ENCODE measurements at places on chromosomes 7 and 10.

- DNase-seq, result no peak
Observed at GRCh38 chr10:131676046-131676799, 224.6 kb upstream of the PPP2R2D start.

DNA sequence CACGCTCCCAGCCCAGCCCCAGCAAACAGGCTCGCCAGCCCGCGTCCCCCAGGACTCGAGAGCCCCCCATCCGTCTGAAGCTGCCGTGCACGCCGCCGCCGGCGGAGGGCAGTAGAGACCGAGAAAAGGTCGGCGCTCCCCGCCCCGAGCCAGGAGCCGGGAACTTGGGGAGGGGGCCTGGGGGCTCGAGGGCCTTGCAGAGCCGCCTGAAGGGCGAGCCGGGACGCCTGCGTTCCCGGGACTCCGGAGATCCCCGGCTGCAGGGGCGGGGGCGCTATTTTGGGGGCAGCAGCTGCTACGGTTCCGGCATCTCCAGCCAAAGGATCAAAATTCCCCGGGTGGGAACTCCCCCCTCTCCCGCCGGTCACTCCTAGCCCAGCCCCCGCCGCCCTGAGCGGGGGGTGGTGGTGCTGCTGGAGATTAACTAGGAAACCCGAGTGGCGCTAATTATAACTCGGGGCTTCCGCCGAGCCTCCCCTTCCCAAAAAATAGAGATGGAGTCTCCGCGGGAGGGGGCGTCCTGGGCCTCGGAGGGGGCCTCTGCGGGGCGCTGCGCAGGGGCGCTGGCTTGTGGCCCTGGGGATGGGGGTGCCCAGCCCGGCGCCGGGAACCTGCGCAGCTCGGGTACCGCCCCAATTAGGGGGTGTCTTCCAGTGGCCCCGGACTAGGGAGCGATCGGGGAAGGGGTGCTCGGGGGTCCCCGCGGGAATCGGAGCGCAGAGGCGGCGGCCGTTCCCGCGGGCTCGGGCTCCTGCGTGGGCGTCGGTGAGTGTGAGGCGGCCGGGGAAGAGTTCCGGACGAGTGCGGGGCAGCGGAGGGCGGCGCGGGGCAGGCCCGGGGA lies 608 bp downstream of the ACHE start:
- DNase-seq, result peak; percentile 80

DNA sequence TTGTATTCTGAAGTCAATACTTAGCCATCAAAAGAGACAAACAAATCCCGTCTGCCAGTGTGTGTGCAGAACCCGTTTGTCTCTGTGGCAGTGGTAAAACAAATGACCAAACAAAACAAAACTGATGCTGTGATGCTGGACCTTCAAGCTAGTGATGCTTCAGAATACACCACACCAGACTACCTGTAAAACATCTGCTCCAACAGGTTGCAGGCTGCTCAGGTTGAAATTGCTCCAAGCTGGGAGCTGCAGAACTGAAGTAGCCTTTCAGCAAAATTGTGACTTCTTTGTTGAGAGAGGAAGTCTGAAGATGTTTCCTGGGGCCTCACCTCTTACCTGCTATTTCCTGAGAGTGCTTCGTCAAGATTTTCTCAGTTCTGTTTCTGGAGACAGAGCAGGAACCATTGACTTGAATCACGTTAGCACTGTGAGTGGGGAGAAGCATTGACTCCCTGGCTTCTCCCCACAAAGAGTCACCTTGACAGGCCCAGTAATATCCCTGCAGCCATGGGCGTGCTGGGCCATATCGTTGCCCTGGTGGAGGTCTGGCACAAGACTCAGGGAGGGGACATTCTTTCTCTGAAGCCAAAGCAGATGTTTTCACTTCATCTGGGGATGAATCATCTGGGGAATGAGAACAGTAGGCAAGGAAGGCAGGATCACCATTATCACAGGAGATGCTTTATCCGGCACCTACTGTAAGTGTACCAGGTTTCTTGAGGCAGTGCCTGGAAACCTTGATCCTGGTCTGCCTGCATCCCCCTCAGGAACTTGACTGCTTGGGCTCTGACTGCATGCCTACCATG lies 80.2 kb downstream of the RBM20 start:
- no peak for DNase-seq

DNA sequence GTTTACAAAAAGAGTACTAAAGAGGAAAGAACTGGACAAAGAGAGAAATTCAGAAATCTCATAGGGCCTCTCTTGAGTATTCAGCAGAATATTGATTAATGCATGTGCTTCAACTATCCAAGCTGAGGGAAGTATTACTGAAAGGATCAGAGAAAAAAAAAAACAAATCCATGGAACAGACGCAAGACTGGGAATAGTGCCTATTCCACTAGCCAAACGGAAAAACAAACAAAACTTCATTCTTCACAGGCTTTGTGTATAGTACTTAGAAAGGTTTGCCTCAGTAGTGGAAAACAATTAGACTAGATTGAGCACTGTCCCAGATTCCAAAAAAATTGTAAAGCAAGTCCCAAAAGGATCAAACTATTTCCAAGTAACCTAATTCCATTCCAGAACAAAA lies 106.2 kb downstream of the TFEC start:
- DNase-seq, result no peak

GRCh38 chr7:85770332-85770731 lies 583.5 kb upstream of the SEMA3D start:
- DNase-seq, result no peak

DNA sequence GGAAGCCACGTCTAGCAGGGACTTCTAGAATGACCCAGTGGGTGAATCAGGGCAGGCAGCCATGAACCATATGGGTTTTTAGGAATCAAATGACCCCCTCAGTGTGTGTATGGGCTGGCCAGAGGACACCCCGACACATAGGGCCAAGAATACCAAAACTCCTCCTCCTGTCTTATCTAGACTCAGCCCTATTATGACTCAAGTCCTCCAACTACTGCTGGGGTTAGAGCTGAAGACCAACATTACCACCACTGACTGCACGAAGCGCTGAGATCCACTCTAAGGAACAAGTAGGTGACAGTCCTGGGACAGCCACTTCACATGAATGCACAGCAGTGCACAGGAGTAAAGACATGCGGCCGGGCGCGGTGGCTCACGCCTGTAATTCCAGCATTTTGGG lies 11.5 kb upstream of the SVOPL start:
- DNase-seq, result no peak

DNA sequence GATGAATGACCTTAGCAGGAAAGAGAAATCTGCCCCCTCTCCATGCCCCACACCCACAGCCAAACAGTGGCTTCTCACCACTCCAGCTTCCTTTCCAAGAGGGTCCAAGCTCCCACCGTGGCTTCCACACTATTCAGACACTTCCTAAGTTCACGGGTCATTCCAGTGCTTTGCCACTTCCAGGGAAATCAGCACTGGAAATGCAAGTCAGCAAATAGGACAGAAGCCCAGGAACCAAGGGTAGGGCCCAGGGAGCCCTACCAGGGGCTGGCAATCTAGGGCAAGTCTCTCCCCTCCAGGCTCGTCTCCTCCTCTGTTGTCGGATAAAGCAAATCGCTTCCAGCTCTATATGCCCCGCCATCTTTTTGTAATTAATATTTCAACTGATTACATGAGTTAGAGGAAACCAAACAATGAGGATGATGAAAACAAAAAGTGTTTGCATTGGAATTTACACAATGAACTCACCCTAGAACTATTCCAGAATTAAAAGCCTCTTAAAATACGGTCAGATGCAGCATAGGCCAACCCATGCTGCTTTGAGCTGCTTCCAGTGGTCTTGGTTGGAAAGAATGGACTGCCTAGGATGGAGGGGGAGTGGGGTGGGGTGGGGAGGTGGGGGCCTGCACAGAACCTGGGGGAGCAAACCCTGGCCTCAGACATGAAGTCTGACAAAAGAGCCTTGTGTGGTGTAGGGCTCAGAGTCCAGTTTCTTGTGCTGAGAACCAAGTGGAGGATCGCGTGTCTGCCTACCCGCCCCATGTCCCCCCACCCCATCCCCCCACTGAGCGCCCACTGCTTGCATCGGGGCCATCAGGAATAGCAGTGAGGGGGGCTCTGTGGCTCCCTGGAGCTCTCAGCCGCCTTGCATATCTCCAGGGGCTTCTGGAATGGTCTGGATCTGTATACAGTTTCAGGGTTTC lies 74.6 kb upstream of the CPXM2 start:
- DNase-seq, result no peak

- DNase-seq, result no peak
Observed at GRCh38 chr10:23834091-23834490, 374.8 kb upstream of the KIAA1217 start.

GRCh38 chr7:150803161-150803860 lies 2.7 kb downstream of the TMEM176A start:
- DNase-seq, result no peak

DNA sequence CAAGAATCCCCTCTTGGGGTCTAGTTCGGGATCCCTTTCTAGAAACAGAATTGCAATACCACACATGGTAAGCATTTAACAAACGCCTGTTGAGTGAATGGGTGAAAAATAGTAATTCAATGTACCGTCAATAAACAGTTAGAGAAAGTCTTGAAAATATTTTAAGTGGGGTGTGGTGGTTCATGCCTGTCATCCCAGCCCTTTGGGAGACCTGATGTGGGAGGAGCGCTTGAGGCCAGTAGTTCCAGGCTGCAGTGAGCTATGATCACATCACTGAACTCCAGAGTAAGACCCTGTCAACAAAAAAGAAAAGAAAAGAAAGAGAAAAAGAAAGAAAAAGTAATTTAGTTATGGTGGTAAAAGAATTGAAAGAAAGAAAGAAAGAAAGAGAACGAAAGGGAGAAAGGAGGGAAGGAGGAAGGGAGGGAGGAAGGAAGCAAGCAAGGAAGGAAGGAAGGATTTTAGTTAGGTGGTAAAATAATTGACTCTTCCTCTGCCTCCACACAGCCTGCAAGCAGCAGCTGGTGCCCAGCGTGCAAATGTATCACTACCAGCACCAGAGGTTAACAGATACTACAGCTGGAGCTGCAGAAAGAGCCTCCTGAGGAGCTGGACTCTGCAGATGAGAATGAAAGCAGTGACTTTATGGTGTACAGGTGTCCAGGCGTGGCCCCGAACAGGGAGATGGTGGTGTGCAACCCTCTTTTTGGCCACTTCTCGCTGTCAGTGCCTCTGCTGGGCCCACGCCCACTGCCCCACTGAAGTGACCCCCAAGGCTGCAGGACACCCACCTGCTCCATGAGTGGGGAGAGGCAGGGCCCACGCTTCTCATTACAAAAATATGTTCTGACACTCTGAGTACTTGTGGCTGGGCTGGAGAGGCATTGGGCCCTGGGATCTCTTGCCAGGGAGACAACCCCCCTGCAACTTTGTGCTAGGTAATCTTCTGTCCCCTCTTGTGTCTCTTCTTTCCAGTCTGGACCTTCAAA lies 135.4 kb downstream of the BAMBI start:
- no peak for DNase-seq

GRCh38 chr7:102119213-102119651 lies 167.4 kb upstream of the SH2B2 start:
- DNase-seq, result no peak

GRCh38 chr7:47310020-47310419 lies 271.9 kb downstream of the TNS3 start:
- DNase-seq, result no peak

GRCh38 chr10:116272440-116273283 lies at the start of gene GFRA1:
GFRA1 (minus strand) TSS chr10:116273206; CDS start chr10:116272029, 1,177 bp downstream.
- DNase-seq, result peak; percentile 55

GRCh38 chr10:80253266-80253962 lies 36.0 kb downstream of the MAT1A start:
- no peak for DNase-seq

DNA sequence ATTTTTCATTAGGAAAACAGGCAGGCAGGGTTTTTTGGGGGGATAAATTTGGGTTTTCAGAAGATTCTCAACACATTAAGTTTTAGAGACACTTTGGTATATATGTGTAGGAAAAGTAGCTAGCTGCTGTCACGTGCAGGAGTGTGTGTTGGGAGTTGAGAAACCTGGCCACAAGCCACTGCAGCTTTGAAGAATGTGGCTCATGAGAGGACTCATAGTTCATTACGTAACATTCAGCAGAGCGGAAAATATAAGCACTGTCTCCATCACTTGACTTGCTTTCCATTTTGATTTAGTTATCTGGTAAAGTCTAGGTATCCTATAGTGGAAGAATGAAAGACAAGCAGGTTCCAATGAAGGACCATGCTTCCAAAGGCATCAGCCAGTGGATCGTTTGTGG lies 31.2 kb downstream of the SMNDC1 start:
- no peak for DNase-seq
